Natural killer cell treated with Interleukin-12 subunit alpha and Interleukin-12 subunit beta and Interleukin-15 and Interleukin-18, amount 100 ng/mL, for 72 hours (primary cell): ENCODE measurements at places on chromosomes 2 and 18. TPM values are rescaled to one million over a fixed set of nuclear protein-coding genes. Genes with fewer than 3 reads are reported as not detected.

The CAPN14 gene
- total RNA-seq, result 0.43 TPM

The IL37 gene
- not detected for total RNA-seq

GRCh38 chr2:181178823-181179412 is 198.5 kb downstream of the UBE2E3 start:
- peak overlapping the region; percentile 45 for H3K4me3 ChIP-seq
- peaks cover 7% of the 10 kb centered on the region for H3K36me3 ChIP-seq
- peak overlapping the region; percentile 11 for H3K27ac ChIP-seq
- H3K27me3 ChIP-seq, result no peaks in the 10 kb centered on the region

GRCh38 chr18:73861771-73862170 is 285.9 kb downstream of the FBXO15 start:
- H3K36me3 ChIP-seq, result no peaks in the 10 kb centered on the region
- no peak overlapping the region for H3K4me3 ChIP-seq
- H3K27ac ChIP-seq, result no peak overlapping the region
- no peak for DNase-seq

DNA sequence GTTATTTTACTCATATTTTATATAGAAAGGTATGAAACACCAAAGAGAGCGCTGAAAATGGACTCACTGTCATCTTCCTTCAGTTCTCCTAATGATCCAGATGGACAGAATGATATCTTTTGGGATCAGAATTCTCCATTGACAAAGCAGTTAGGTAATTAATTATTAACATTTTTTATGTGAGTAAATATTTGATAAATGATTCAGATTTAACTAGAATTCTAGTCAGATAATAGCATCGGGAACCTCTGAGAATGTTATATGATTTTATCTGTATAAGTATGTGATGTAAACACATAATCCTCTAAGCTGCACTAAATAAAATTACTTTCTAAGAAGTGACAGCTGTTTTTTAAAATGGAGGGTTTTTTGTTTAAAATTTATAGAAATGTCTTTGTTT is 2.0 kb downstream of the ETAA1 start:
- H3K36me3 ChIP-seq, result peaks cover 5% of the 10 kb centered on the region
- no peaks in the 10 kb centered on the region for H3K27me3 ChIP-seq
- no peak overlapping the region for H3K4me3 ChIP-seq
- H3K4me1 ChIP-seq, result peaks cover 12% of the 10 kb centered on the region
- no peak for DNase-seq

GRCh38 chr18:31825772-31826171 is 65.1 kb upstream of the SLC25A52 start:
- H3K4me1 ChIP-seq, result no peaks in the 10 kb centered on the region
- H3K4me3 ChIP-seq, result no peak overlapping the region
- H3K27ac ChIP-seq, result no peak overlapping the region
- H3K36me3 ChIP-seq, result peaks cover 10% of the 10 kb centered on the region

- peak within 1 kb of the TSS; percentile 17 for H3K27ac ChIP-seq
- H3K4me3 ChIP-seq, result peak within 1 kb of the TSS; percentile 80
- H3K4me1 ChIP-seq, result peaks cover 27% of the 10 kb centered on the region
- H3K27me3 ChIP-seq, result no peaks in the 10 kb centered on the region
These were observed at the start of gene PTPN18 for GRCh38 chr2:130355578-130356431. TSS of gene PTPN18 (plus strand) at chr2:130356056. CDS start at chr2:130356108, 52 bp downstream.

GRCh38 chr2:232309592-232309991 is 69.0 kb upstream of the ALPP start:
- H3K4me3 ChIP-seq, result peak overlapping the region; percentile 58
- H3K4me1 ChIP-seq, result peaks cover 50% of the 10 kb centered on the region
- DNase-seq, result no peak
- peaks cover 6% of the 10 kb centered on the region for H3K36me3 ChIP-seq
